Peyer's patch (tissue), 4 donors: ENCODE measurements at places on chromosomes 11 and 22.

- DNase-seq, result no peak
Observed at GRCh38 chr11:47987781-47988180, 7.4 kb downstream of the PTPRJ start.

GRCh38 chr11:86484795-86485166, 110.1 kb downstream of the CCDC81 start:
- no peak for DNase-seq

DNA sequence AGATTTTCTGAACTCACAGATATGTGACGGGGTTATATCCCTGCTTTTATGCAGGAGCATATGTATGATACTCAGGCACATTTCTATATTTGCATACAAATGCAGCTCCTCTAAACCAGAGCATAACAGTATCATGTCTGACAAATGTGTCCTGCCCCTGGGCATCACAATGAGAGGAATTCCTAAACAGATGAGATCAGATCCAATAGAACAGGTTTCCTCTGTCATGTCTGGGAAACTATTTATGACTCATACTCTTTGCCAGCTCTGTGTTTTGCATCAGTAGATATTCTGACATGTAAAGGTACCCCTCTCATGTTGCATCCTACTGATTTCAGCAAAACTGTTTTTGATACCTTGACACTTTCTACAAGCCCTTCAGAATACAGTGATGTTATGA, 29.4 kb downstream of the SYT9 start:
- DNase-seq, result no peak

DNA sequence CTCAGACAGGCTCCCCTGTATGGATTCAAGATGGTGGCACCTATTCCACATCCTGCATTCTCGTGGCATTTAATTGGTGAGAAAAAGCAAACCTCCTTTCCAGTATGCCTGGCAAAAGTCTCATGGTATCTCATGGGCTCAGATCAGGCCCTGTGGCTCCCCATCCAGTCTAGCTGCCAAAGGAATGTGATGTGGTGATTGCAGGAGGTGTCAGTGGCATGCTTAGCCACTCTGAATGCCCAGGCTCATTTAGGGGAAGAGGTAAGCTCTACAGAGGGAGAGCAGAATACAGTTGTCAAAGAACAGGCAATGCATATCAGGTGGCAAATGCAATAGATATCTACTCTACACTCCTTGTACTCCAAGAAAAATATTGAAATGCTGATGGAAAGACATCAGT, 146.7 kb downstream of the SPATA19 start:
- no peak for DNase-seq

- DNase-seq, result peak; percentile 42
Observed at GRCh38 chr22:37208401-37209139, 3.7 kb downstream of the SSTR3 start.

- DNase-seq, result peak; percentile 17
Observed at GRCh38 chr11:2302896-2303626, 1.2 kb downstream of the TSPAN32 start.
